ENCODE measurements at places on chromosomes 2 and 18. TPM values are rescaled to one million over a fixed set of nuclear protein-coding genes. Genes with fewer than 3 reads are reported as not detected.

CLHC1 gene
- 23.2 TPM for total RNA-seq

MAT2A gene
- total RNA-seq: 180 TPM

GCA gene
- total RNA-seq: 64.8 TPM

RNF125 gene
- total RNA-seq: 4.4 TPM

TRIB2 gene
- total RNA-seq: 74.4 TPM

RMC1 gene
- 20.8 TPM for total RNA-seq

RAPGEF4 gene
- 1.8 TPM for total RNA-seq

DNA sequence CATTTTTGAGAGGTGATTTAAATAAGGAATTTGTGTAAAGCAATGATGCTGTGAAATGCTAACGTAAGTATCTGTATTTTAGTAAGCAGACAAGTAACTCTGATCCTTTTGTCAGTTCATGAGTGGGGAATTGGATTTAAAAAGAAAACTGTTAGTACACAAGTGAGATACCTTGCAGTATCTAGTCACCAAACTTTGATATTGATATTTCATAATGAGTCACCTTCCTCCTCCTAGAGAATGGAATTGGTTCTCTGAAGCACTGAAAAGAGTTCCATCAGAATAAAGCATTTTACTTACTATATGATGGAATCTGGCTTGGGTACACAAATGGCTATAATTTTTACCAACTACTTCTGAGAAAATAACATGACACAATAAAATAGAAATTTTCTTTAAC is 232.2 kb downstream of the ZNF804A start:
- DNase-seq: no peak

DNA sequence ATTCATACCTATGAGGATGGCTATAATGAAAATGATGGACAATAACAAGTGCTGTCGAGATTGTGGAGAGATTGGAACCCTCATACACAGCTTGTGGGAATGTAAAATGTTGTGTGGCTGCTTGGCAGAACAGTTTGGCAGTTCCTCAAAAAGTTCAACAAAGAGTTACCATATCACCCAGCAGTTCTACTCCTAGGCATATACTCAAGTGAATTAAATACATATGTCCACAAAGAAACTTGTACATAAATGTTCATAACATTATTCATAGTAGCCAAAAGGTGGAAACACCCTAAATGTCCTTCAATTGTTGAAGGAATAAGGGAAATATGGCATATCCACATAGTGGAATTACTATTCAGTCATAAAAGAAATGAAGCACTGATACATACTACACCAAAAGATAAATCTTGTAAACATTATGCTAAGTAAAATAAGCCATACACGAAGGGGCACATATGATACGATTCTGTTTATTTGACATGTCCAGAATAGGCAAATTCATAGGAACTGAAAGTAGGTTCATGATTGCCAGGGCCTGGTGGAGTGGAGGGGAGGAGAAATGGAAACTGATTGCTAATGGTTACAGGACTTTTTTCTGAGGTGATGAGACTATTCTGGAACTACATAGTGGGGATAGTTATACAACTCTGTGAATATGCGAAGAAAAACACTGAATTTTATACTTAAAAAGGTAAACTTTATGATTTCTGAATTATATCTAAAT is 92.1 kb downstream of the ADAM23 start:
- DNase-seq: no peak

- DNase-seq: no peak
Measured at GRCh38 chr2:46601328-46601963, 122.1 kb downstream of the TMEM247 start.

DNA sequence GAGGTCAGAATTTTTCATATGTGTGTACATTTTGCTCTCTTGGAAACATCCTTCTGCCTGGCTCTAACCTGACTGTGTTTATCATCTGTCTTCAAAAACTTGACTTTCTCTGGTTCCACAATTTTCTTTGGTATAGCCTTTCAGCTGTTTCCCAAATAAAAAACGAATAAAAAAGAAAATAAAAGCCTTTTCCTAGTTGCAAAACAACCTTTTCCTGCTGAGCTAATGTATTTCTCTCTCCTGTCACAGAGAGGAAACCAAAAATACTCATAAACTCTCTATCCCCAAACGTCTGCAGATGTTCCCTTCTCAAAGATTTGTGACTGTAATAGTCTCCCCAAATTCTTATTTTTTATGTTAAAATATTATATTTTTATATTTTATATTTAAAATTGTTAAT is 505.3 kb upstream of the SLC39A10 start:
- no peak for DNase-seq

DNA sequence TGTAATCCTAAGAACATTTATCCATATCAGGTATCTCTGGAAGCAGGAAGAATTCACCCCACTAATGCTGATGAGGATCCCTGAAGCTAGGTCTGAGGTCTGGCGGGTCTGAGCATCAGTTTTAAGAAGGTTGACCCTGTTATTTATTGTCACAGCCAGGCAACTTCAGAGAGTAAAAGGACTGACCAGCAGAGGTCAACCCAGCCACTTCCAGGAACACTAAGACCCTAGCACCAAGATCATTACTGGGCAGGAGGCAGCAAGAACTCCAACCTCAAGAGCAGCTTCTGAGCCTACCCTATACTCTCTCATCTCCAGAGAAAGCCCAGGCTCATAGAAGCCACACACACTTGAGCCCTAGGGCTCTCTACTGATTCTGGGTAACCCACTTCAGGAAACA is 901.4 kb downstream of the DCDC2C start:
- peak; percentile 3 for DNase-seq

- DNase-seq: peak; percentile 21
Measured at GRCh38 chr18:44743631-44744030, 62.9 kb downstream of the SETBP1 start.

All from neural progenitor cell (in vitro differentiated cells).